ENCODE measurements at places on chromosomes 5 and 9.
A peak's percentile ranks its signal among the peaks of the same experiment; 100 is the strongest.

DNA sequence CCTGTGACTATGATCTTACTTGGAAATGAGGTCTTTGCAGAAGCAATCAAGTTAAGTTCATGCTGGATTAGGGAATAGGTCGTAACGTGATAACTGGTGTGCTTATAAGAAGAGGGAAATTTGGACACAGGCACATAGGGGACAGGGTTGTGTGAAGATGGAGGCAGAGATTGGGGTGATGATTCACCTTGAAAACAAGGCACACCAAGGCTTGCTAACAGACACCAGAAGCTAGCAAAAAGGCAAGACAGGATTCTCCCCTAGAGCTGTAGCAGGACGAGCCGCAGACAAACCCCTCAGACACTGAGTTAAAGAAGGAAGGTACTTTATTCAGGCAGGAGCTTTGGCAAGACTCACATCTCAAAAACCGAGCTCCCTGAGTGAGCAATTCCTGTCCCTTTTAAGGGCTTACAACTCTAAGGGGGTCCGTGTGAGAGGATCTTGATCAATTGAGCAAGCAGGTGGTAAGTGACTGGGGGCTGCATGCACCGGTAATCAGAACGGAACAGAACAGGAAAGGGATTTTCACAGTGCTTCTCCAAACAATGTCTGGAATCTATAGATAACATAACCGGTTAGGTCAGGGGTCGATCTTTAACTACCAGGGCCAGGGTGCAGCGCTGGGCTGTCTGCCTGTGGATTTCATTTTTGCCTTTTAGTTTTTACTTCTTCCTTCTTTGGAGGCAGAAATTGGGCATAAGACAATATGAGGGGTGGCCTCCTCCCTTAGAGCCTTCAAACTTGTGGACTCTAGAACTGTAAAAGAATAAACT is 57.5 kb upstream of the S1PR3 start:
- DNase-seq, result no peak

DNA sequence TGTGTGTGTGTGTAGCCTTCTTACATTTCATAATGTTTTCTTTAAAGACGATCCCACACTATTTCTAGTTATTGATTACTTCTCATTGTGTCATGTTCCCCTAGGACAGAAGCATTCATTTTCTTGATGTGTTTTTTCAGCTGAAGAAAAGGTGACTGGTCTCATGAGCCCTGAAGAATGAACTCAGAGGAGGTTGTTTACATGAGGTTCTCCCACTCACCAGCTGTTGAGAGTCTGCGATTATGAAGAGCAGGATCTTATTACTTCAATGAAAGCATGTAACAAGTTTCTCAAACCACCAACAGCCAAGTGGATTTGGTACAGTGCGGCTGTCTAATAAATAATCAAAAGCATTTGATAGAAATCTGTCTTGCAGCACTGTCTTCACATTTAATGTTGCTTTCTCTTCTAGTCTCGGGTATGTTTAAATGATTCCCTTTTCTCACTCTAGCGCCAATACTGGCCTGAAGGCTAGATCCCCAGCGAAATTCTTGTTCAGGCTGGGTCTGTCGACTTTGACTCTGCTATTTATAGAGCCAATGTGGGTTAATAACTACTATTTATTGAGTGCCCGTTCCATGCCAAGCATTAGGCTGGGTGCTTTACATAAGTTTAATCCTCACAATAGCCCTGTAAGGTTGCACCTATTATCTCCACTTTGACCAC is 9.6 kb upstream of the FSD1L start:
- DNase-seq, result no peak

- DNase-seq, result no peak
Measured at GRCh38 chr5:171599957-171600612, 180.6 kb downstream of the FGF18 start.

DNA sequence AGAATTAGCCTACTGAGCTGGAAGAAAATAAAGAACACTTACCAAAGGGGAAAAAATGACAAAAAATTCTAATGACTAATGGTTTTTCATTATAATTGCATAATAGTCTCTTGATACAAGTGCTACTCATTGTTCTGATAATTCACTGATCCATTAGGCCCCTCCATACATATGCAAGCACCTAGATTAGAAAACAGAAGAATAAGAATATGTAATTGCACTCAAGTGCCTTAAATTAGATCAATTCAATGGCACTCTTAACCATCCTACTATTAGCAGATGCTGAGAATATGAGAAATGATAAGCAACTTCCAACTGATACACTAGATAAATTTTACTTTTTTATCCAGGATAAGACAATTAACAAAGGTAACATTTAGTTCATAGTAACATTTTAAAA is 440.9 kb upstream of the C9orf72 start:
- no peak for DNase-seq

GRCh38 chr5:176352116-176352878 is 9.3 kb downstream of the KIAA1191 start:
- no peak for DNase-seq

GRCh38 chr5:72415616-72416325 is 91.4 kb downstream of the ZNF366 start:
- no peak for DNase-seq

DNA sequence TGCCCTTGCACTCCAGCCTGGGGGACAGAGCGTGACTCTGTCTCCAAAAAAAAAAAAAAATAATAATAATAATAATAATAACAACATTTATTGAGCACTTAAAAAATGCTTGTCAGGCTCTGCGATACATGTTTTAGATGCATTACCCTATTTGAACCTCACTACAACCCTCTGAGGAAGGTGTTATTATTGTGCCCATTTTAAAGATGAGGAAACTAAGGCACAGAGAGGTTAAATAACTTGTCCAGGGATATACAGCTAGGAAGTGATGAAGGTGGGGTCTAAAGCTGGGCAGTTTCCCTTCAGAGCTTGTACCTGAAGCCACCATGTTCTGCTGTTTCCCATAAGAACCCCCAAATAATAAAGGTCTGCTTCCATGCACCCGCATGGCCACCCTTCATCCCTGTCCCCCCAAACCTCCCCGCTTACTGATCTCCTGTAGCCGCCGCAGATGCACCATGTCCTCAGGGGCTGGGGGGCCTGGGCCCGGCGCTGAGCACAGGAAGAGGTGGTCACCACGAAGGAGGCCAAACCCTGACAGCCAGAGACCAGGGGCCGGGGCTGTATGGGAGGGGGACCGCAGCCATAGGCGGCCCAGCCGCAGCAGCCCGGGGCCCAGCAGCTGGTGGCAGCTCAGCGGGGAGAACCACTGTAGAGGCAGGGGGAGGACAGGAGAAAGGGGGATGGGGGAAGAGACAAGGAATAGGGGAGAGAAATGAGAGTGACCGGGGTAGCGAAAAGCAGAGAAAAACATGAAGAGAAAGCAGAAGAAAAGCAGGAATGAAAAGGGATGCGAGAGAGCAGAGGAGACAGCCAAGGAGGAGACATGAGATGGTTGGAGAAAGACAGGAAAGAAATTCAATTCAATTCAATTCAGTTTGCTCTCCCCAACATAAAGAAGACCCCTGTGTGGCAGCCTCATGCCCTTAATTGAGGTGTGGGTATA is 15.1 kb upstream of the FCHSD1 start:
- DNase-seq, result no peak

DNA sequence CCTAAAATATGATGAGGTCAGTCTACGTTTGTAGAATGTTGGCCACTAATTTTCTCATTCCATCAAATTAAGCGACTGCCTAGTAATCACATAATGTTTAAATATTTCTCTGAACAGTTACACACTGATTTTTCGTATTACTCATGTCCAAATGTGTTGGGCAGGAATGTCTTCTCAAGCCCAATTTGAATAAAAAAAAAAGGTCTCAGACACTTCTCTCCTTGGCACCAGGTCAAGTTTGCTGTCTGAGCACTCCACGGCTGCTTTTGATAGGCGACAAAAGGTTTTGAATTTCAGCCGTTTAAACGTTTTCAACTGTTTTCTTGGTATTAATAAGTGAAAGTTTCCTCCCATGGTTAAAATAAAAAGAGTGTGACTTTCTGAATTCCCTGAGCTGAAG is 542.1 kb downstream of the IRX1 start:
- no peak for DNase-seq

DNA sequence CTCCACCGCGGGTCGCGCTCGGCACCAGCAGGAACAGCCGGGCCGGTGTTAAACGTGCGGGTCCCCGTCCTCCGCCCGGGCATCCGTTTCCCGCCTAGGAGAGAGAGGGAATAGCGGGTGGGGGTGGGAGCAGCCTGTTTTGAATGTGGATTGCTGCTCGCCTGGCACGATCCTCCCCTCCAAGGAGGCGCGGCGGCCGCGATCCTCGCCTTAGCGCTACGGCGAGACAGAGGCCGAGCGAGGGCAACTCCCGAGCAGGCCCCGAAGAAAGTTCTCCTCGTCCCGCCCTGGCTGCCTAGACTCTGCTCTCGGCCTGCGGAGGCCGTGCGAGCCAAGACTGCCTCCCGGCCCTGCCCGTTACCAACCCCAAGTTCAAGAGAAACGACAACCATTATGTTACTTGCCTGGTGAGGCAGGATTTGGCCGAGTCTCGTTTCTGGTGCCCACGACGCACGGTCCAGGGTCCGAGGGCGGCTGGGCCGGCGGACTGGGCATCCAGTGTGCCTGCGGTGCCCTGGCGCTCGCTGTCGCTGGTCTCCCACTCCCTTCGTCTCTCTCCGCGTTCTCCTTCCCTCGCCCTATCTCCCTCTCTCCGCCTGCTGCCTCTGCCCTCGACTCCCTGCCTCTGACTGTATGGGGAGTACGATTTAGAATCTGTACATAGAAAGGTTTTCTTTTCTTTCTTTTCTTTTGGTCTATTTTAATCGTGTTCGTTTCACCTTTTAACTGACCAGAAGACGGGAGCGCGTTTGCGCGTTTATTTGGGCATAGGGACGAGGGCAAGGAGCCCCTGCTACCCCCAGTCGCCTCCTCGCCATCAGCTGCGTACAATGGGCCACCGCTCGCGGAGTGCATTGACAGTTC is 724 bp downstream of the NR2F1-AS1 start:
- no peak for DNase-seq

GRCh38 chr9:129889122-129889940 is 54.1 kb downstream of the USP20 start:
- no peak for DNase-seq

GRCh38 chr9:75626860-75627259 is 263.6 kb upstream of the PCSK5 start:
- DNase-seq, result no peak

DNA sequence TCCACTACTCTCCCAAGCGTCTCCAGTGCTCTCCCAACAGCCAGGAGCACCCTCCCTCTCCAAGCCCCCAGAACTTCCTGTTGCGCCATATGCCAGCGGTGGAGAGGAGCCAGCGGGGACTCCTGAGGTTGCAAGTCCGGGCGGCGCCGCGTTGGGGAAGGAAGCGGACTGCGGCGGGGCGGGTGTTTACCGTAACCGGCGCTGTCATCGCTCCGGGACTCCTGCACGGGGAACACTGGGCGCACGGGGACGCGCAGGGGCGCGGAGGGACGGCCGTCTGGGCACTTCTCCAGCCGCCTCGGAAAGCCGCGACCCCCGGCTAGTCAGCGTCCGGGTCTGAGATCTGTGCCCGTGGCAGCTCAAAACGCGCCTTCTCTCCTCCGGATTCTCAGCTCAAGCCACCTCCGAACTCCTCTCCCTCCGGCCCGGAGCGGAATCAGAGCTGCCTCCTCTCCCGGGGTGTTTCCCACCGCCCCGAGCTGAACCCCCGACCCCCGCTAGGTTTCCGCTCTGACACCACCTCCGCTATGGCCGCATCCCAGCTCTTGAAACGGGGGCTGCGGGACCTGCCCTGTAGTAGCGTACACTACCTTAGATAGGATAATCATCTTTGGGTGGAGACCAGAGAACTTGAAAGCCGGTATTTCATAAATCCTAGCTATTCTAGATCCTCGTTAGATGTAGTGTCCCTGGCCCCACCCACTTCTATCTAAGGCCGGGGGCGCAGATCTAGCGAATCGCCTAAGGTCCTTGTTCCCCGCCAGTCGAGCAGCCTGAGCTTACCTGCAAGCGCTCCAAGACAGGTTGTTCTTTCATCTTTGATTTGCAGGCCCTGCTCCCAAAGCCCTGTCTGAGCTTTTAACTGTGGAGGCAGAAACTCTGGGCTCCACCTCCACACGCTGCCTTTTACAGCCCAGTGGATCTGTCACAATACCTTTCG is at the start of gene TRPM6:
TRPM6 (minus strand) TSS at position 881 of the 940 bp plus-strand sequence; CDS start at position 816, 65 bp downstream.
- DNase-seq, result peak; percentile 2

GRCh38 chr5:150285114-150285513 is 4.5 kb downstream of the CAMK2A start:
- no peak for DNase-seq

- no peak for DNase-seq
Measured at GRCh38 chr9:108671176-108671575, 184.6 kb downstream of the ACTL7B start.
